ENCODE measurements at places on chromosomes 16 and 17. TPM values are rescaled to one million over a fixed set of nuclear protein-coding genes. Genes with fewer than 3 reads are reported as not detected.
A peak's percentile ranks its signal among the peaks of the same experiment; 100 is the strongest.

DNA sequence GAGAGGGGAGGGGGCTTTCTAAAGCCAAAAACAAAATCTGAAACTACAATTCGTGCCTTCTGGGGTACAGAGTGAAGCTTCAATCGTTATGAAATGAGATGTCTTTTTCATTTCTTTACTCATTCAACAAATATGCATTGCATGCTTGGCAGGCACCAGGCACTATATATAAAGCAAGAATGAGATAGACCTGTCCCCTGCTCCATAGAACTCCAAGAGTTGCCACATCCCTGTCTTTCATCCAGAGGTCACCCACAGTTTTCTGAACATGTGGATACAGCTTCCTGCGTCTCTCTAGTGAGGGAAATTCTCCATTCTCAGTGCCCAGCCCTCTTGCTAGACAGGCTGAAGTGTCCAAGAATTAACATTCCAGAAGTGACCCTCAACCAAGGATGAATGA, 343.2 kb upstream of the MAF start:
- DNase-seq: no peak

DNA sequence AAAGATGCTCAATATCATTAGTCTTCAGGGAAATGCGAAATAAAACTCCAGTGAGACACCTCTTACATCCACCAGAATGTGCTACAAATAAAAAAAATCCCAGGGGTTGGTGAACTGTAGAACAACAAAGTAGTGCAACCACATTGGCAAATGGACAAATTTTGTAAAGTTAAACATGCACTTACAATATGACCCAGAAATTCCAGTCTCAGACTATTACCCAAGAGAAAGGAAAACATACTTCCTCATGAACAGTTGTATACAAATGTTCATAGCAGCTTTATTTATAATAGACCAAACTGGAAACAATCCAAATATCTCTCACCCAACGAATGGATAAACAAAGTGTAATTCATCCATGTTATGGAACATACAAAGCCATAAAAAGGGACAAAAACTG, 239.5 kb downstream of the ABCC12 start:
- no peak for DNase-seq

DNA sequence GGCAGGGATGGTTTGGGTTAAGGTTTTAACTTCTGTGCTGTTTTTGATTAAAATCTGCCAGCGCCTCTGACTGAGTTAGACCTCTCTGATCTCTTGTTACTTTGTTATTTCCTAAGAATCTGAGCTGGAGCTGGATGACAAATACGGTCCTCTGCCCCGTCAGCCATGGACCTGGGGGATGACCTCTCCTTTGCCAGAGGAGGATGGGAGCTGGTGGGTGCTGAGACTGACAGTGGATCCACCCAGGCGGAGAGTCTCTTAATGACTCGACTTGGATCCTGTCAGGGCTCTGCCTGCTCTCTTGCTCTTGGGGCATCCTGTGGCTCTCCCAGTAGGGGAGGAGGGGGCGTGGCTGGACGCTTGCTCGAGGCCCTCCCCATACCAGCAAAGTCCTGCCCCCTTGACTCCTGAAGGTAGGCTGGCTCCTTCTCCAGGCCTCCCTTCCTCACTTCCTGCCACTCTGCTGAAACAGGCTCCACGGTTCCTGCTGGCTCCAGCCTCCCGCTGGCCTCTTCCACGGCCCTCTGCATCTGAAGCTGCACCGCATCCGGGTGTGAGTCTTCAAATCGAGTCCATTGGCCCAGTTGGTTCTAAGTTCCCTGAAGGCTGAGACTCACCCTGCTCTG, 24.8 kb upstream of the MAP3K14 start:
- no peak for DNase-seq

GRCh38 chr17:77604301-77604972, 354.1 kb upstream of the TNRC6C start:
- DNase-seq: no peak

DNA sequence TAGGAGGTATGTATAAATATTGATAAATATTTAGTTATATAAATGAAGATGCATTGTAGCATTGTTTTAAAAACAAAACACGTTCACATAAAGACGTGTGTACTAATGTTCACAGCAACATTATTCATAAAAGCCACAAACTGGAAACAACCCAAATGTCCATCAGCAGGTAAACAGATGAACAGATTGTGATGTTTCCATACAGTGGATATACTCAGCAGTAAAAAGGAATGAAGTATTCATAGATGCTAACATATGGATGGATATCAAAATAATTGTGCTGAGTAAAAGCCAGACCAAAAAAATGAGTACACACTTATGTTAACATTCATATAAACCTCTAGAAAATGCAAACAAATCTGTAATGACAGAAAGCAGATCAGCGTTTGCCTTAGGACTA, 6.0 kb downstream of the CENPN start:
- DNase-seq: no peak

- DNase-seq: no peak
Observed at GRCh38 chr17:48565022-48565554, 13.1 kb downstream of the HOXB4 start.

DNA sequence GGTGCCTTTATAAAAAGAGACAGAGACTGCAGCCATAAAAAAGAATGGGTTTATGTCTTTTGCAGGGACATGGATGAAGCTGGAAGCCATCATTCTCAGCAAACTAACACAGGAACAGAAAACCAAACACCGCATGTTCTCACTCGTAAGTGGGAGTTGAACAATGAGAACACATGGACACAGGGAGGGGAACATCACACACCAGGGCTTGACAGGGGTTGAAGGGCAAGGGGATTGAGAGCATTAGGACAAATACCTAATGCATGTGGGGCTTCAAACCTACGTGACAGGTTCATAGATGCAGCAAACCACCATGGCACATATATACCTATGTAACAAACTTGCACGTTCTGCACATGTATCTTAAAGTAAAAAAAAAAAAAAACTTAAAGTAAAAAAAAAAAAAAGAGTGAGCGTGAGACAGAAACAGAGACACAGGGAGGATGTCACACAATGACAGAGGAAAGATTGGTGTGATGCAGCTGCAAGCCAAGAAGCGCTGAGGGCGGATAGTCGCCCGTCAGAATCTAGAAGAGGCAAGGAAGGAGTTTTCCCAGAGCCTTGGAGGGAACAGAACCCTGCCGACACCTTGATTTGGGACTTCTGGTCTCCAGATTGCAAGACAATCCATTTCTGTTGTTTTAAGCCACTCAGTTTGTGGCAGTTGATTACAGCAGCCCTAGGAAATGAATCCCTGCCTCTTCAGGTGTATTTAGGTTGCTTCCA, 27.4 kb upstream of the TNS4 start:
- no peak for DNase-seq

DNA sequence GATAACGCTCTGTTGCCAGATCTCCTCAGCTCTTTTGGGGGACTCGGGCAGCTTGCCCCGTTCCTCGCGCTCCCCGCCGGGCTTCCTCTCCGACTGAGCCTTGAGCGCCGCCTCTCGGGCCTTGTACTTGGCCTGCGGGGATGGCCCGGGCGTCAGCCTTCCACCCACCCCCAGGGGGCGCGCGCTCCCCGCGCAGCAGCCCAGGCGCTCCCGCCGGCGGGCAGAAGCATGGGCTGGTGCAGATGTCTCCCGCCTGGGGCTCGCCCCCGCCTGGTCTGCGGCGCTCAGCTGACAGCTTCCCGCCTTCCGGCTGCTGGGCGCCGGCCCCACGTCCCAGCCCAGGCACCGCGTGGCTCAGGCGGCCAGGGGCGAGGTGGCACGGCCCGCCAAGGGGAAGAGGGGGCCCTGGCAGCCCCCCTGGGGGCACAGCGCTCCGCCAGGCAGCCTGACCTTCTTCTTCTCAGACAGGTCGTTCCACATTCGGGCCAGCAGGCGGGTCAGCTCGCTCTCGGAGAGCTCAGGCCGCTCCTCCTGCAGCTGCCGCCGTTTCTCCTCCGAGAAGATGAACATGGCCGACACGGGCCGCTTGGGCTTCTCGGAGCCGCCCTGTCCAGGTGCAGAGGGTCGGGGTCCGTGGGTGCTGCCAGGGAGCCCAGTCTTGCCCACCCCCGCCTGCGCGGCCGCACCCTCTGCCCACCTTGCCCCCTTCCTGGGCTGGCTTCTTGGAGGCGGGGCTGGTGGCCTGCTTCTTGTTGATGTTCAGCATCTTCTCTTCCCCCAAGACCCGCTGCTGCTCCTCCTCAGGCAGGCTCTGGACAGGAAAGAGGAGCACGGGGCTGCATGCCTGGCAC, 8.9 kb downstream of the UBTF start:
- DNase-seq: peak; percentile 95

GRCh38 chr16:10896165-10896564, 19.2 kb downstream of the CIITA start:
- no peak for DNase-seq

DNA sequence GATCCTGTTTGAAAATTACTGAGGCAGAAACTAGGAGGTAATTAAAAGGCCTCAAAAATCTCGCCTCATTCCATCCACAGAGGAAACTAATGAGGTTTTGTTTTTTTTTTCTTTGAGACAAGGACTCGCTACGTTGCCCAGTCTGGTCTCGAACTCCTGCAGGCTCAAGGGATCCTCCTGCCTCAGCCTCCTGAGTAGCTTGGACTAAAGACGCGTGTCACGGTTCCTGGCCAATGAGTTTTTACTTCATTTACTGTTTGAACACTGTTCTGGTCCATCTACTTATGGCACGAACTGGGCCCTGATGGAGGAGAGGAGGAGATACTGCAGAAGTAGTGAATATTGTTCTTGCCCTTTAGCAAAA, 600 bp upstream of the BLTP2 start:
- peak; percentile 30 for DNase-seq

DNA sequence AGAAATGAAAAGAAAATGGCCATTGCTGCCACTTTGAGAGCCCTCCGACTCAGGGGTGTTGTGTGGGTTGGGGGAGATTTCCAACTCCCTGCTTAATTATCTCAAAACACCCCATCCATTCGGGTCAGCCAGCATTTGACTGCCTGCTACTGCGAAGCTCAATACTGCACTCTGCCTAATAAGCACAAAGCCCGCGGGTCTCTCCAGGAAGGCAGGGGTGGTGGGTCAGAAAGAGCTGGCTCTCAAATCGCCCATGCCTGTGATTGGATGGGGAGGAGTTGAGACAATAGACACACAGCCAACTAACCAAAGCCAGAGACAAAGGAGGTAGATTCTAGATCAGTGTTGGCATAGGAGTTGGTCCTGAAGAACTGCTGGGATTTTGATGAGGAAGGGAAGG, 2.3 kb upstream of the XAF1 start:
- DNase-seq: no peak

DNA sequence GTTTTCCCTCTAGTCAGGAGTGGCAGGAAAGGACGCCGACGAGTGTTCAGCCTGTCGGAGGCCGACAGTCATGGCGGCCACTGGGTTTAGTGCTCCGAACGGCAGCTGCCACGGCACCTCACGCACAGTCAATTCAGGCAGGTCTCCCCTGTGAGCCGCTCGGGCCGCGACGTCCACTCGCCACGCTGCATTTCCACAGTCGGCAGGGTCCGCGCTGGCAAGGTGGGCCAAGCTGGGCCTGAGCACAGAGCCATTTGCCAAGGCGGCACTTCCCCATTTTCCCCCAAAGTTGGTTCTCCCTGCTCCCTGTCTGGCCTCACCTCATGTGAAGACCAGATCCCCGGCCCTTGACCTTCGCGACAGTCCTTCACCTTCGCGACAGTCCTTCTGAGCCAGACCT, 81.9 kb downstream of the SOCS1 start:
- no peak for DNase-seq

- DNase-seq: no peak
Observed at GRCh38 chr17:38465391-38466345, 37.4 kb downstream of the ARHGAP23 start.

- DNase-seq: no peak
Observed at GRCh38 chr17:79041723-79042420, 17.9 kb downstream of the C1QTNF1 start.

GRCh38 chr17:58343131-58343530, 8.9 kb downstream of the SUPT4H1 start:
- DNase-seq: no peak

The SOCS3 gene
- 9.1 TPM for total RNA-seq

The MYH8 gene
- not detected for total RNA-seq

The ATP6V0A1 gene
- total RNA-seq: 2.2 TPM

The ZNF385C gene
- 0.47 TPM for total RNA-seq

The CMTM4 gene
- total RNA-seq: 1.2 TPM

The ALOX12 gene
- not detected for total RNA-seq

The LUC7L3 gene
- total RNA-seq: 116 TPM

The NUP85 gene
- total RNA-seq: 135 TPM

The MT1E gene
- total RNA-seq: 74.8 TPM

The CD300A gene
- total RNA-seq: 2.1 TPM

Measured in activated CD8-positive, alpha-beta T cell treated with anti-CD3 and anti-CD28 coated beads, Interleukin-2, amount 10 ng/mL, durations not matched to agents 7 days and 5 days (primary cell).